ENCODE measurements at places on chromosomes 7 and 10. TPM values are rescaled to one million over a fixed set of nuclear protein-coding genes. Genes with fewer than 3 reads are reported as not detected.

DNA sequence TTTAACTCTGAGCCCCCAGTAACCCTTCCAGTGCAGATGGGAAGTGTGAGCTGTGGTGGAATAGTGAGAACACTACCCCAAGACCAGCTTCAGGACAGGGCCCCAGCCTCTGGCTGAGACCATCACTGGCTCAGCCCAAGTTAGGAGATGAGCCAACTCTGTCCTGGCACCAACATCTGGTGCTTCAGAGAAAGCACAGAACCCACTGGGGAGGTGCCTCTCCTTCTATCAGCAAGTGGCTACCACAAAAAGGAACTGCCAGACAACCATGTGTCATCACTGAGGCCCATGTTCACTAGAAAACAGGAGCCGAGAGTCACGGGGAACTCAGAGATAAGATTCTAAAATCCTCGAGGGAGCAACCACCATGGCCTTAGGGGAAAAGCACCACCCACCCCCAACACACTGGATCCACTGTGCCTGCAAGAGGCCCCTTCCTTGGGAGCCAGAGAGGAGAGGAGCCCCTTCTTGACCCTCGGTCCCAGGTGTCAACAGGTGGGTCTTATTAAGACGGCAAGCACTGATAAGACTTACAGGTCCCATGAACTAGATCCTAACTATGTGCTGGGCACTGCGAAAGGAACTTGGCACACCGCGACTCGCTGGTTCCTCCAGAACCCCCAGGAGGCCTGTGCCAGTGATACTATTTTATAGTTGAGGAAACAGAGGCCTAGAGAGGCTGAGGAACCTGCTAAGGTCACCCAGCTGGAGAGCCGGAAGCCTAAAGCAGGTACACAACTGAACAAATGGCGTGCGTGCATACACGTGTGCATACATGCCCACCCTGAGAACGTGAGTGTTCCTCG, 102.7 kb downstream of the FAM53B start:
- DNase-seq: peak; percentile 90

DNA sequence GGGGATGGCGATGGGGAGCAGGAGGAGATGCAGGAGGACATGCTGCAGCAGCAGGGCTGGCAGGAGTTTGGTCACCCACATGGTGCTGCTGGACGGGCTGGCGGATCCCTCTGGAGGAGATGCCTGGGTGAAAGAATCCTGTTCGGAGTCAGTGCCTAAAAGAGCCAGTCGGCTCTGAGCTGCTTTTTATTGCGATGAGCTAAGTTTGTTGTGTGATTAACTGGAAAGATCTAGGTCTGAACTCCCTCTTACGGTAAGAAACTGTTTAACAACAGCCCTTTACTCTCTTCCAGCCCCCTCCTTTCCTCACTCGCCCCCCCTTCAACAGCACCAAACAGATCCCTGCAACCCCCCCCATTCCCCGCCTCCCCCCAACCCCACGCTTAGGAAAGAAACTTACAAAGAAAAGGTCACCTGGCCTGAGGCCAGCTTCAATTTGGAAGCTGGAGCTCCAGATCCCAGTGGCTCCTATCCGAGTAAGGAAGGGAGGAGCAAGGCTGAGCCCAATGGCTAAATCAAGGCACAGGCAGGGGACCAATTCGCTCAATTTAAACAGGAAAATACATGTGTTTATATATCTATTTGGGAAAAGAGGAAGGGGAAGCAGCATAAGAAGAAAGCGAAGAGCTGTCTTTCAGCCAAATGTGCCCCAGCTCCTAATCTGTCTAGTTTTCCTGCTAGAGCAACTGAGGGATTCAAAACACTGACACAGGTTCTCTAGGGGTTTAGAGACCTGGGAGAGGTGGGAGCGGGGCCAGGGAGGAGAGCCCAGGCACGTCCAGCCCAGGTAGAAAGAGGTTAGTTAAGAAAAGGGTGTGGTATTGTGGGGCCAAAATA, at the start of gene HGF:
TSS of gene HGF (minus strand) at position 157 of the 837 bp plus-strand sequence. CDS start at position 81, 76 bp downstream.
- peak; percentile 83 for DNase-seq

The NANOS1 gene
- total RNA-seq: 2.6 TPM

The BTBD16 gene
- not detected for total RNA-seq

The CPA2 gene
- not detected for total RNA-seq

The GPR15LG gene
- total RNA-seq: not detected

DNA sequence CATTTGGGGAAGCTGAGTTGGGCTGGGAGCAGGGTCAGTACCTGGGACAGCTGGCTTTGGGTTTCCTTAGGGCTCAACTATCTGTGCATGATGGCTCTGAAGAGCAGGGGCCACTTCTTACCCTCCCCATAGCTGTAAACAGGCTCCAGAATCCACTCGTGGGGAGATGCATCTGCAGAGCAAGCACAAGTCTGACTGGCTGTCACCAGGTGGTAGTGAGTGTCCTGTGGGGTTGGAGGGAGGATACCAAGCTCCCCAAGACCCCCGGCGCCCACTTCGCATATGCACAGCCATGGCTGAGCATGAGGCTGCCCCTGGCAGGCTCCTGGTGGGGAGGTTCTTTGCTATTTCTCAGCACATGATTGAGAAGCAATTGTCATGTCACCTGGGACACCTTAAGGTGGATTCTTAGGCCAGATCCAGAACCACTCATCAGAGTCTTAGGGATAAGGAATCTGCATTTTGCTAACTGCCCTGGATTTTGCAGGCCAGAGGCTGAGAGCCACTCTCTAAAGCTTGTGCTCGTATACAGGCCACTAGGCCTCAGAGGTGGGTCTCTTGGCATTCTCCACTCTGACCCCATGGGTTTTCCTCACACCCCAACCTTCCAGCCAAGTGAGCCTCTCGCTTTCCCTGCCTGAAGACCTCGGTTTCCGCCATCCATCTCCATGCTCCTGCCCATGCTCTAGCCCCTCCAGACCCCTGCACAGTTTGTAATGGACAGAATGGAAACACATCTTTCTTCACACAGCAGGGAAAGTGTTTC, 53.7 kb downstream of the ADCY1 start:
- DNase-seq: no peak

The ADAM22 gene
- total RNA-seq: 2.1 TPM

GRCh38 chr7:2272031-2272430, 30.0 kb downstream of the NUDT1 start:
- DNase-seq: no peak

All from sigmoid colon (tissue), 7 donors.